ENCODE measurements at places on chromosomes 6 and 20. TPM values are rescaled to one million over a fixed set of nuclear protein-coding genes. Genes with fewer than 3 reads are reported as not detected.

GRCh38 chr6:130890521-130890971 is 63.3 kb downstream of the SMLR1 start:
- DNase-seq: no peak

DNA sequence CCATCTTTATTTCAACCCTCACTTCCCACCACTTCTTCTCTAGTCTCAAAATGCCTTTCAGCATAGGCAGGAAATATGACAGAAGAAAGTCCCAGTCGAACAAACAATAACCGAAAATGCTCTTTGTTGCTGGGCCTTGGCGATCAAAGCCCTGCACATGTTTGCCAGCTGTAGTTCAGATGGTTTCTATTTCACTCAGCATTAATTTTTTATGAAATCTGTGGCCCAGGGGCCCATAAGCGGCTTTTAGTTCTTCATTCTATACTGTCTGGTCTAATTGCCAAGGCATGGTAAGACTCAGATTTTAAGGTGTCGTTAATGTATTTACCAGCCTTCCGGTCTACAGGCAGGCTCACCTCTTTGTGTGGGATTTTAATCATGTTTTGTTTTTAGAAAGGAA is 10.9 kb upstream of the F13A1 start:
- DNase-seq: no peak

DNA sequence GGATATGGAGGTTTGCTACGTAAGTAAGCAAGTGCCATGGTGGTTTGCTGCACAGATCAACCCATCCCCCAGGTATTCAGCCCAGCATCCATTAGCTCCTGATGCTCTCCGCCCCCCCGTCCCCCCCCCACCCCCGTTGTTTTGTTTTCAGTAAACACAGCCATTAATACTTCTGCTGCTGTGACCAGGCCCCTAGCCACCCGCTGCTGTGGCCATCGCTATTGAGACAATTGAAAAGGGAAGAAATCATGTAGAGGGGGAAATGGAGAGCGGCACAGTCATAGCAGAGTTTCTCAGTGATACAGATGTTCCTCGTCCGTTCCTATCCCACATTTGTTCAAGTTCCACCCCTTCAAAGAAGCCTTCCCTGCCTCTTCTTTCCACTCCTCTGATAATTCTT is 24.9 kb downstream of the SLC35D3 start:
- DNase-seq: no peak

- DNase-seq: no peak
These were observed 280.2 kb downstream of the COL12A1 start for GRCh38 chr6:74925683-74926082.

DNA sequence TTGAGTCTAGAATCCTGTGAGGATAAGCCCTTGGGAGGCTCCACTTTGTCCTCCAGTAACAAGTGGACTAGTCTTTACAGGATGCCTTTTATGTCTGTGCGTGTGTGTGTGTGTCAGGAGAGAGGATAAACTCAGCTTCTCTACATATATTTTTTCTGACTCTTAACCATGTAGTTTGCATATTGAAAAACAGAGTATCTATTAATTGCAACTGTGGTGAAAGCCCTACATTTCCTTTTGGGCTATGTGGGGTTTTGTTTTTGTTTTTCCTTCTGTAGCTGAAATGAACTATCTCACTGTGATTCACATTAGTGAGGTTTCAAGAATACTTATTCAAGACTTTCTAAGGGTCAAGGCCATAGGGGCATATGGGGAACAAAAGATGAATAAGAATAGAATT is 17.7 kb downstream of the TPBG start:
- DNase-seq: peak; percentile 26

- no peak for DNase-seq
These were observed 397.9 kb downstream of the SAMD5 start for GRCh38 chr6:147906361-147906760.

GRCh38 chr6:97322226-97322625 is 39.2 kb upstream of the MMS22L start:
- no peak for DNase-seq

DNA sequence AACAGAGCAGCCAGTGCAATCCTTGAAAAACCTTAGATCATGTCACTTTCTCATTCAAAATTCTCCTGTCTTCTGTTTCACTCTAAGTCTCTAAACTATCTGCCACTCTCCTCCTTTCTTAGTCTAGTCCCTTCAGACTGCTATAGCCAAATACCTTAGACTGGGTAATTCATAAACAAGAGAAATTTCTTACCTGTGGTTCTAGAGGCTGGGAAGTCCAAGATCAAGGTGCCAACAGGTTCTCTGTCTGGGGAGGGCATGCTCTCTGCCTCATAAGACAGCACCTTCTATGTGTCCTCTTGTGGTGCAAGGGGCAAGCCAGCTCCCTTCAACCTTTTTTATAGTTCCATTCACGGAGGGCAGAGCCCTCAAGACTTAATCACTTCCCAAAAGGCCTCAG is 156.3 kb downstream of the MTFR2 start:
- no peak for DNase-seq

DNA sequence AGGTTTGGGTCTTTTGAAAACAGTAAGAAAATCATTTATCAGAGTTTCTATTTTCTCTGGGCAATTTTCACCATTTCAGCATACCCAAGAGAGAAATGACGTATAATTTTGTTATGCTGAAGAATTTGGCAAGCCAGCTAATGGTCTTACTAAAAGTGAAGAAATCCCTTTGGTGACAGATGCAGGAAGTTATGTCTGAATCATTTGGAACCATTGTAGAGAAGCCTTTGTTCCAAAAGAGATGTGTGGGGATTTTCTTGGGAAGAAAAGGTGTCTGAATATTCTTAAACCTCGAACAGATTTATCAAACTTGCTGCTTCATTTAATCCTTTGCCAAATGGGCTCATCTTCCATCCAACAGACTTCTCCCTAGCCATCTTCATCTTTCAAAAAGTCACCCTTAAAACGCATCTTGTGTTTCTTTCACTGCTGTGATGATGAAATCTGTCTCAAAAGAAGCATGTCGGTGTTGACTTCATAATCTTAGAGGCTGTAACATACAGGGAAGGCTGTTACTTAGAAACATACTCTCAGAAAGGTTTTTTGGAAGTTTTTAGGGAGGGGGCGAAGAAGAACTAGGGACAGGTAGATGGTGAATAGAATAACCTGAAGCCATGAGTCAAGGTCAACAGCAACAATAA is 39.5 kb downstream of the CITED2 start:
- no peak for DNase-seq

DNA sequence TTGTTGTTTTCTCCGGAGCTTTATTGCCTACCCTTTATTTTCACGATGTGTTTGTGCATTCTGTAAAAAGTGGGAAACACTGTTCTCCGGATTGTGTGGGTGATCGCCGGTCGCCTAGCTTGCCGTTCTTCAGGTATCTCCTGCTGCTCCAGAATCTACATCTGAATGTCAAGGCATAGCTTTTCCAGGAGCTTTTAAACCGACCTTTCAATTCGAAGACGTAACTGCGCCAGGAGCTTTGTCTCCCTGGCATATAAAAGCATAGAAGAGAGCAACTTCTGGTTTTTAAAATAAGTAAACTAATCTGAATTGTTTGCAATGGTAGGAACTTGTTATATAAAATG is 96.0 kb downstream of the HFE start:
- DNase-seq: no peak

GRCh38 chr6:44012078-44012493 is 115.2 kb downstream of the MRPL14 start:
- no peak for DNase-seq

DNA sequence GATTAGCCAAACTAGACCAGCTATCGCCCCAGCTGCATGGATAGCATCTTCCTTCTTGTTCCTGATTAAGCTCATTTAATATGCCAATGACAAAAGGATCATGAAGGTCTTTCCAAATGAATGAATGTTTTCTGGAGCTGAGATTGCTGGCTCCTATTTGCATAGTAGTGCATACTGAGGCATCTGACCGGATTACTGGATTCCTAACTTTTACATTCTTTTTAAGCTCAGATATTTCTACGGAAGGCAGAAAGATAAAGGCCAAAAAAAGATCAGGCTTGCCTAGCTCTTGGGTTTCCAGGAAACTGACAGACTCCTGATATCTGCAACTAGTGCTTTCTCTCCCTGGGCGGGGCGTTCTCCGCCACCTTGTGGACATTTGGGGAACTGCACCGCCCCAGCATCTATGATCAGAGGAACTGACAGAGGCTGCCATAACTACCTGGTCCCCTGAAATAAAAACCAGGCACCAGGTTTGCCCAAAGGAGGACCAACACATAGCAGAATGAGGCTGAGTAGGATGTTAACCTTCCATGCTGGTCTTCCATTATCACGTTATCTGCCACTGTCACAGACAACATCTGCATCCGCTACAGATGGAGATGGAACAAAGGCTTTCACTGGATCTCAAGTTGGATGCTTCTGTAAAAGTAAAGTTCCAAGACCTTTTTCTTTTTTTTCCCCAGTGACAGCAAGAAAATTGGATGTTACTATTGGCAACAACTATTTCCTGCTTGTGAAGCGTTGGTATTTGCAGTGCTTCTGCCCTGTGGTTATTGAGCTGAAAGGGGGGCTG is 33.2 kb downstream of the NT5E start:
- peak; percentile 63 for DNase-seq

DNA sequence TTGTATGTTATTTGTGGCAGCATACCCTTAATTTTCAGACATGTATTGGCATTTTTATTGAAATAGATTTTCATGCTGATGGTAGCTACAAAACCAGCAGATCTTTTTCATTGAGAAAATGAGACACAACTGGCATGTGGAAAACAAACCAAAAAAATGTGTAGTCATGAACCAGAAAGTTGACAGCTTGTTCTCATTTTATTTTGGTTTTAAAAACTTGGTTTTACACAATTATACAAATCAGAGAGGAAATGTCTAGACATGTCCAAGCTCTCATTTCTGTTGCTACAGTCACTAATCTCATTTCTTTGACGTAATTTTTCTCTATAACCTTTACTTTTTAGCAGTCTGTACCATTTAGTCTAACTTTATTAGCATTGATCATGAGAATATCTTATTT is 85.4 kb downstream of the GRIK2 start:
- DNase-seq: no peak

GRCh38 chr6:11426571-11426970 is 111.0 kb upstream of the TMEM170B start:
- DNase-seq: no peak

GRCh38 chr6:149454346-149454848 is 30.4 kb downstream of the ZC3H12D start:
- DNase-seq: no peak

DNA sequence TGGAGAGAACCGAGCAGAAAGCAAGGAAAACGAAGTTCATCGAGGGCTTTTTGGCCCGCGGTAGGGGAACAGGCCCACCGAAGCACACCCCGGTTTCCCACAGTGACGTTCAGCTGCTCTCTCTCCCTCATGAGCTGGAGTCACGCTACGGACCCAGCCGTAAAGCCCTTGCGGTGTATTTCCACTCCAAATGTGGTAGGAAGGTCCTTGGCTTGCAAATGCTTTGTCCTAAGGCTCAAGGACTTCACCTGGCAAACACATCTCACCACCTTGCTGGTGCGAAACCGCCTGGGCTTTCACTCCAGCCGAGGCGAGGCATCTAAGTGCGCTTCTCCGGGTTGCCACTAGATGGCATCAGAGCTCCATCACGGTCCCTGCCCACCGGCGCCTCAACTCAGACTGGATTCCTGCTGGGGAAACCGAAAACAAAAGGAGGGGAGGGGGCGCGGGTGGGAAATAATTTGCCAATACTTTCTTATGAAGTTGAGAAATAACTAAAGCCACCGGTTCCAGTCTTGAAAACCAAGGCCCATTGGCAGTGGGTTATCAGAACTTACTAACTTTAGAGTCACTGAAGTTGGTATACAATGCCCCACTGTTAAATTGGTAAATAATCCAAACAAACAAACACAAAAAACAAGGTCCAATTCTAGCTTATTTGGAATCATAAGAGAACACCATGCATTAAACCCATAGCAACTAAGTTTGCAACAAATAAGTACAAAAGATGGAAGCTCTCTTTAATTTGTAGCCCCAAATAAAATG is 13.4 kb upstream of the FOXC1 start:
- DNase-seq: peak; percentile 80

DNA sequence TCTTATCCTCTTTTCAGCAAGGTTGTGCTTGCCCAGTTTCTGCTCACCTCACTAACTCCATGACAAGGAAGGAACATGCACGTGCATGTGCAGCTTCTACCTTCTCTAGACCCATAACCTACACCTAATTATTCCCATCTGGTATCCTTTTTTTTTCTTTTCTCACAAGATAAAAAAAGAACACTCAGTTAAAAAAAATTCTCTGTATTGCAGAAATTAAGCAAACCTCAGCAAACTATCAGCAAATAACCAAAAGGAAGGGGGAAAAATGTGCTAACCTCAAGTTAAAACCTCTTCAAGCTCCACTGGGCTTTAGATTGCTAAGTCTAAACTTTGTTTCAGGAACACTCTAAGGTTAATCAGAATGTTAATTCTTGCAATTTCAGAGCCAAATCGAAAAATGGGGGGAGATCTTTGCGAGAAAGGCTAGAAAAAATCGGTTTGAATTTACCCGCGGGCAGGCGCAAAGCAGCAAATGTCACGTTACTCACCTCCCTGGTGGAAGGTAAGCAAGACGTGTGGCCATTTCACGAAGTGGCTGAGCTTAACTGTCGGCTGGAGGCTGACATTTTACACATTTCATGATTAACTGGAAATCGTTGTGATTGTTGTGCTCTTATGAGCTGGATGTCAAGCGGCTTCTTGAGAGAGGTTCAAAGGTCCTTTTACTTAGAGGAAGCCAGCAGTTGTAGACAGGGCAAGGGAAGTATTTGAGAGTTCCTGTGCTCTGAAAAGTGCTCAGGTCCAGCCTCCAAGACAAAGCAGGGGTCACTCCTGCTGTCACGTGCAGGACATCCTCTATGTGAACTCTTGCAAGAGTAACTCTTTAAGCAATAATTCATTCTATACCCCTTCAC is 19.1 kb downstream of the TFAP2B start:
- no peak for DNase-seq

- no peak for DNase-seq
These were observed 61.8 kb downstream of the BTBD3 start for GRCh38 chr20:11979306-11979990.

GRCh38 chr20:3158968-3159431 is 665 bp downstream of the FASTKD5 start:
- peak; percentile 58 for DNase-seq

GRCh38 chr20:38270869-38271605 is 10.5 kb upstream of the KIAA1755 start:
- no peak for DNase-seq

DNA sequence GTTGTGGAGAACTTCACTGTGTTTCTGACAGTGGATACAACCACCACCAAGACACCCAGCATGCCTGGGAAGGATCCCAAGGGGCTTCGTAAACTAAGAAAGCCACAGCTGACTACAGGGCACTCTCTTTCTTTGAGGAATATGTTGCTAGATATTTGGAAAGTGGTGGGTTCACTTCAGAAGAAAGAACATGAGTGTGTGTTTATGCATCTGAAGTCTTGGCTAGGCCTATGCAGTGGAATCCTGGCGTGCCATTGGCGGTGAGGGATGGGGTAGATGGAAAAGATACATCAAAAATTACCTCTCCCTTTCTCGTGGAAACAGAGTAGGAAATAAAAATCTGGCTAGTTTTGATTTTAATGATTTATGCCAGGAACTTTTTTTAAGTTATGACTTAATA is 187.7 kb downstream of the PDE7B start:
- no peak for DNase-seq

OR12D3 gene
- not detected for total RNA-seq

SUPT3H gene
- 22.5 TPM for total RNA-seq

FAM209B gene
- not detected for total RNA-seq

PNISR gene
- 266 TPM for total RNA-seq

LY6G6D gene
- total RNA-seq: 0.90 TPM

LTA gene
- not detected for total RNA-seq

APOBEC2 gene
- total RNA-seq: not detected

TOX2 gene
- total RNA-seq: not detected

Measured in neural progenitor cell (in vitro differentiated cells).